ENCODE measurements at places on chromosomes 2 and 18. TPM values are rescaled to one million over a fixed set of nuclear protein-coding genes. Genes with fewer than 3 reads are reported as not detected.

The PIGN gene
- 29.7 TPM for total RNA-seq

The FOSL2 gene
- 100 TPM for total RNA-seq

The ARPC2 gene
- 765 TPM for total RNA-seq

The CNTNAP5 gene
- total RNA-seq, result not detected

The STARD6 gene
- not detected for total RNA-seq

The HDHD2 gene
- 35.2 TPM for total RNA-seq

The CCDC121 gene
- 0.78 TPM for total RNA-seq

DNA sequence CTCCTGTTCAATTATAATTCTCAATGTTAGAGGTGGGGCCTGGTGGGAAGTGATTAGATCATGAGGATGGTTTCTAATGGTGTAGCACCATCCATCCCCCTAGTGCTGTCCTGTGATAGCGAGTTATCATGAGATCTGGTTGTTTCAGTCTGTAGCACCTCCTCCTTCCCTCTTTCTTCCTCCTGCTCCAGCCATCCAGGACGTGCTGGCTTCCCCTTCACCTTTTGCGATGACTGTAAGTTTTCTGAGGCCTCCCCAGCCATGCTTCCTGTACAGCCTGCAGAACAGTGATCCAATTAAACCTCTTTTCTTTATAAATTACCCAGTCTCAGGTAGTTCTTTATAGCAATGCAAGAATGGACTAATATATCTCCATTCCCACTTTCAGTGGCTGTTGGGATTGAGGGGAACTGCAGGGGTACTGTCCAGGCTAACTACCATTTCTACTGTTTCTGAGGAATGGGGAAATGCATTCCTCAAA lies 19.2 kb downstream of the SPIRE1 start:
- peaks cover 8% of the 10 kb centered on the region for H3K4me1 ChIP-seq
- no peak for DNase-seq
- no peaks in the 10 kb centered on the region for H3K36me3 ChIP-seq
- H3K4me3 ChIP-seq, result no peak overlapping the region

DNA sequence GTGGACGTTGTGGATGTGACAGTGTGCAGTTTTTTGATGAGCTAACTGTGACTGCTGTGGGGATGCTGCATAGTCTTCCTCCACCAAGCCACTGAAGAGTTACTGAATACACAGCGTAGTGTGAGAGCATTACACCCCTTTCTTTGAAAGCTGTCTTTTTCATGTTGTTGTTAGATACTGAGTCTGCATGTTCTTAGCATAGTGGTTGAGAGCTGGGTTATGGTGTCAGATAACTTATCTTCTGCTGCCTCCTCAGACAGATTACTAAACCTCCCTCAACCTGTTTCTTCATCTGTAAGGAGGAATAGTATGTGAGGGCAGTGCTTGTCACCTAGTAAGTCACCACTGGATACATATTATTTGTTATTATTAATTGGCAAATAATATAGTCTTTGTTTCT lies 63.2 kb downstream of the CEP192 start:
- peaks cover 75% of the 10 kb centered on the region for H3K36me3 ChIP-seq
- H3K27ac ChIP-seq, result no peak overlapping the region
- no peak overlapping the region for H3K4me3 ChIP-seq
- DNase-seq, result no peak

DNA sequence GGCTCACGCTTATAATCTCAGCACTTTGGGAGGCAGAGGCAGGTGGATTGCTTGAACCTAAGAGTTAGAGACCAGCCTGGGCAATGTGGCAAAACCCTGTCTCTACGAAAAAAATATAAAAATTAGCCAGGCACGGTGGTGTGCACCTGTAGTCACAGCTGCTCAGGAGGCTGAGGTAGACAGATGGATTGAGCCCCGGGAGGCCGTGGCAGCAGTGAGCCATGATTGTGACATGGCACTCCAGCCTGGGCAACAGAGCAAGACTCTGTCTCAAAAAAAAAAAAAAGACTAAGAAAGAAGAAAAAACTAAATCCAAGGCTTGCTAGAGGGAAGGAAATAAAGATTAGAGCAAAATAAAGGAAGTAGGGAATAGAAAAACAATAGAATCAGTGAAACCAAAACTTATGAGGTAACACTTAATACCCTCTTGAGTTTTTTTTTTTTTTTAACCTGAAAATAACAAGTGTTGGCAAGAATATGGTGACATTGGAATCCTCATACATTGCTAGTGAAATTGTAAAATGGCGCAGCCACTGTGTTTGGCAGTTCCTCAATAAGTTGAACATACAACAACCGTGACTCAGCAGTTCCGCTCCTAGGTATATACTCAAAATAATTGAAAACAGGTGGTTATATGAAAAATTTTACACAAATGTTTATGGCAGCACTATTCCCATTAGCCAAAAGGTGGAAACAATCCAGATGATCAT lies 85.2 kb downstream of the EML4 start:
- no peak overlapping the region for H3K4me3 ChIP-seq
- peaks cover 31% of the 10 kb centered on the region for H3K4me1 ChIP-seq
- no peak overlapping the region for H3K27ac ChIP-seq
- H3K27me3 ChIP-seq, result no peaks in the 10 kb centered on the region
- H3K36me3 ChIP-seq, result peaks cover 71% of the 10 kb centered on the region

- H3K27ac ChIP-seq, result no peak overlapping the region
- DNase-seq, result no peak
- H3K27me3 ChIP-seq, result no peaks in the 10 kb centered on the region
- no peak overlapping the region for H3K4me3 ChIP-seq
- no peaks in the 10 kb centered on the region for H3K4me1 ChIP-seq
Observed at GRCh38 chr18:79935098-79935480, 16.4 kb downstream of the SLC66A2 start.

GRCh38 chr18:8097399-8097798 lies 511.8 kb upstream of the RAB12 start:
- no peaks in the 10 kb centered on the region for H3K4me1 ChIP-seq
- H3K36me3 ChIP-seq, result no peaks in the 10 kb centered on the region
- no peak overlapping the region for H3K27ac ChIP-seq
- H3K4me3 ChIP-seq, result no peak overlapping the region
- no peak for DNase-seq

DNA sequence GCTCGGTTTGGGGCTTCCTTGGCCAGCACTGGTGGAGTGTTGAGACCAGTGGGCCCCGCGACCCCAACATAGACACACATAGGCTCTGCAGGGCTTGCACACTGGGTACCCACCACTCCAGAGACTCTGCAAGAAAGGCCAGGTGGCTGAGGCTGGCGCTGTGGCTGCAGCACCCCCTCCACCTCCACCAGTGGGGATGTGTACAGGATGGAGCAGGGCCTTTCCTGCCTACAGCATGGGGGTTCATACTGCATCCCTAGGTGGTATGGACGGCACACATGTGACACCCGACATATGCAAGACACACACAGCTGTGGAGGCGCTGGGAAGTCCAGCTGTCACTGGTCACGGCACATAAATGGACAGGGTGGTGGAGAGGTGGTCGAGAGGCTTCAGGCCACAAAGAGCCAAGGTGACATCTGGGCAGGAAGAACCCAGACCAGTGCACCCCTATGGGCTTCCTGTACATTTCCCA lies 1.3 kb downstream of the RNPEPL1 start:
- no peak for DNase-seq
- peaks cover 33% of the 10 kb centered on the region for H3K36me3 ChIP-seq
- H3K4me1 ChIP-seq, result peaks cover 48% of the 10 kb centered on the region
- H3K27me3 ChIP-seq, result no peaks in the 10 kb centered on the region

DNA sequence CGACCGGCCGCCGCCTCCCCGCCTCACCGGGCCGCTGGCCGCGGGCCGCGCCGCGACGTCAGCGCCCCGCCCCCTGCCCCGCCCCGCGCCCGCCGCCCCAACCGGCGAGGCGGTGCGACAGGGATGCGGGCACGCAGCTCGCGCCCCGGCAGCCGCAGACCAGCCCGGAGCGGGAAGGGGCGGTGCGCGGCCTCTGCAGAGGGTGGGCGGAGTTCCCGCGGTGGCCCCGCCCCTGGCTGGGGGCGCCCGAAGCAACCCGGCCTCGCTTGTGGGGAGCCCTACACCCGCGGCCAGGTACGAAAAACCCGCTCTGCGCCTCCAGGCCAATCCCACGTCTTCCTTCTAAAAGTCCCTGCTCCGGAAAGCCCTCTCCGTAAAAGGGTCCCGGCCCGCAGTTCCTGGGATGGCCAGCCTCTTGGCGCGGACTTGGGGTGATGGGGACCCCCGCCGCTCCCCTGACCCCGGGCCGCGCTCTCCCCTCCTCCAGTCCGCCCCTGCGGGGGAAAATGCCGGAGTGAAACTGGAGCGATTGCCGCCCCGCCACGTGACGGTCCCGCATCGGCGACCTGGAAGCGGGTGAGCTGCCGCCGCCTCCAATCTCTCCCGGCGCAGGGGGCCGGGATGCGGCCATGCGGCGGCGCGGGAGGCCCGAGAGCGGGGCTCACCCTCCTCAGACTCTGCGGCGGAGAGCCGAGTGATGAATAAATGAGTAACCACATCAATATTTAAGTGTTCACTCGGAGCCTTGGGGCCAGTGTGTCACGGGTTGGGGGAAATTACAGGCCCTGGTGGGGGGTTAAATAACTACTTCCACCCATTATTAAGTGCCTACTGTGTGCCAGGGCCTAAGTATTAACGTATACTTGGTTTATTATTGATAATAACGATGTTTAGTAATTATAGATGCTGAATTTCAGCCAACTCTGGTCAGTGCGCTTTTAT lies at the start of gene RAB11FIP5:
Gene RAB11FIP5, minus strand, starts transcription at position 36 of the 942 bp plus-strand sequence. CDS start 171 bp downstream, outside the sequence.
- peaks cover 38% of the 10 kb centered on the region for H3K4me1 ChIP-seq
- H3K27me3 ChIP-seq, result peaks cover 3% of the 10 kb centered on the region
- DNase-seq, result peak; percentile 82
- peak within 1 kb of the TSS; percentile 72 for H3K27ac ChIP-seq
- H3K4me3 ChIP-seq, result peak within 1 kb of the TSS; percentile 87

DNA sequence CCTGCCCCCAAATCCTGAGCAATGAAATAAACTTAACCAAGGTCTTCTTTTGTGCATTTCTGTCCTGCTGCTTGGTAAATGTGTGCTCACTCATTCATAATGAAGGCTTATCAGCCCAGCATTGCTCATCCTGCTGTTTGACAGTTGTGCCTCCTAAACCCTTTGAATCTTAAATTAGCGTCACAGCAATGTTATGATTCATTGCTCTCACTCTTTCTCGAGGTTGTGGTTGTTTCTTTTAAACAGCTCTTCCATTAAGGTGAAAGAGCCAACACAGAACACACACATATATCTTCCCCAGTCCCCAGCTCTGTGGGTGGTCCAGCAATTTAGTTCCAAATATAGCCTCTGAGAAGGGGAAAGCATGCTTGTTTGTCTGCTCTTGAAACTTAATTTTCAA lies 84.0 kb downstream of the EVA1A start:
- no peak for DNase-seq
- H3K4me1 ChIP-seq, result no peaks in the 10 kb centered on the region
- no peak overlapping the region for H3K4me3 ChIP-seq

GRCh38 chr2:19505199-19506136 lies 147.0 kb upstream of the OSR1 start:
- H3K4me3 ChIP-seq, result no peak overlapping the region
- no peaks in the 10 kb centered on the region for H3K36me3 ChIP-seq
- no peaks in the 10 kb centered on the region for H3K4me1 ChIP-seq
- peaks cover 12% of the 10 kb centered on the region for H3K27me3 ChIP-seq
- DNase-seq, result no peak
- H3K27ac ChIP-seq, result no peak overlapping the region

- H3K27ac ChIP-seq, result no peak overlapping the region
- no peak for DNase-seq
- H3K27me3 ChIP-seq, result no peaks in the 10 kb centered on the region
- peaks cover 16% of the 10 kb centered on the region for H3K4me1 ChIP-seq
- H3K4me3 ChIP-seq, result no peak overlapping the region
- H3K36me3 ChIP-seq, result no peaks in the 10 kb centered on the region
Observed at GRCh38 chr2:74764429-74765272, 69.3 kb upstream of the HK2 start.

- H3K27me3 ChIP-seq, result no peaks in the 10 kb centered on the region
- no peaks in the 10 kb centered on the region for H3K36me3 ChIP-seq
- no peaks in the 10 kb centered on the region for H3K4me1 ChIP-seq
Observed at GRCh38 chr2:74297391-74297790, 45.8 kb downstream of the SLC4A5 start.

- H3K27me3 ChIP-seq, result peaks cover 2% of the 10 kb centered on the region
- H3K4me3 ChIP-seq, result no peak overlapping the region
- H3K4me1 ChIP-seq, result no peaks in the 10 kb centered on the region
- no peaks in the 10 kb centered on the region for H3K36me3 ChIP-seq
Observed at GRCh38 chr18:6406910-6407470, 7.7 kb downstream of the L3MBTL4 start.

DNA sequence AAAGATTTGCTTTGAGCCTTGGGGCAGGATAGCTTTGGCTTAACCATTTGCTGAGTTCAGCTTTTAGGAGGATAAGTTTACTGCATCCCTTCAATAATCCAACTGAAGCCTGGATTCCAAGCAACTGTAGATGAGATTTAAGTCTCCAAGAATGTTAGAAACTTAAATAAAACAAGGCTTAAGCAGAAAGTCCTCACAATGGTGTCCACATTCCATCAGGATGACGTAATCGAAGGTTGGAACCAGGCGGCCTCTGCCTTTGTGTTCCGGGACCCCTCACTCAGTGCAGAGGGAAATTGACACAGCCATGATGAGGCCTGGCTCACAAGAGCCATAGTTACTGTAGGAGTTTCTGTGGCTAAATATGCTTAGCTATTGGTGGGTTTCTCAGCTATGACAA lies 260.4 kb downstream of the LPIN1 start:
- H3K27ac ChIP-seq, result no peak overlapping the region
- peaks cover 41% of the 10 kb centered on the region for H3K27me3 ChIP-seq
- H3K36me3 ChIP-seq, result no peaks in the 10 kb centered on the region
- no peak overlapping the region for H3K4me3 ChIP-seq
- no peaks in the 10 kb centered on the region for H3K4me1 ChIP-seq

- no peaks in the 10 kb centered on the region for H3K4me1 ChIP-seq
- DNase-seq, result no peak
- H3K36me3 ChIP-seq, result no peaks in the 10 kb centered on the region
- no peaks in the 10 kb centered on the region for H3K27me3 ChIP-seq
- no peak overlapping the region for H3K4me3 ChIP-seq
- no peak overlapping the region for H3K27ac ChIP-seq
Observed at GRCh38 chr2:153074207-153074606, 355.8 kb downstream of the ARL6IP6 start.

DNA sequence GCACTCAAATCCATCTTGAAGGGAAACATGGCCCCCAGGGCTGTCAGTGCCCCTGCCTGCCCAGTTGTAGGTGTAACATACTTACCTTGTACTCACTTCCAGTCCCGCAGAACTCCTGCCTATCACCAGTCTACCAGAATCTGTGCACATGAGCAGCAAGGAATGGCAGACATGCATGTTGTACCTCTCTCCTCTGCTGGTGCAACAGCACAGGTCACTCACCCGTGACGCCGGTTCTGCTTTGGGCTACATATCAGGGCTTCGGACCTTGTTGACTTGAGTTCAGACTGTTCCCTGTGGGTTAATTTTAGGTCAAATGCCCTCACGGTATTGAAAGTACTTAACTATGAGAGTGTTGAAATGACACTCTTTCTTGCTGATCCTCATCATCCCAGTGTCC lies 215.7 kb downstream of the TPGS2 start:
- H3K27me3 ChIP-seq, result no peaks in the 10 kb centered on the region
- no peak overlapping the region for H3K27ac ChIP-seq
- no peaks in the 10 kb centered on the region for H3K4me1 ChIP-seq
- H3K36me3 ChIP-seq, result no peaks in the 10 kb centered on the region
- H3K4me3 ChIP-seq, result no peak overlapping the region
